Umbilical cord (tissue), 2 donors: ENCODE measurements at places on chromosomes 7 and 10.

- DNase-seq, result no peak
These were observed 111.6 kb upstream of the MEOX2 start for GRCh38 chr7:15798081-15798480.

DNA sequence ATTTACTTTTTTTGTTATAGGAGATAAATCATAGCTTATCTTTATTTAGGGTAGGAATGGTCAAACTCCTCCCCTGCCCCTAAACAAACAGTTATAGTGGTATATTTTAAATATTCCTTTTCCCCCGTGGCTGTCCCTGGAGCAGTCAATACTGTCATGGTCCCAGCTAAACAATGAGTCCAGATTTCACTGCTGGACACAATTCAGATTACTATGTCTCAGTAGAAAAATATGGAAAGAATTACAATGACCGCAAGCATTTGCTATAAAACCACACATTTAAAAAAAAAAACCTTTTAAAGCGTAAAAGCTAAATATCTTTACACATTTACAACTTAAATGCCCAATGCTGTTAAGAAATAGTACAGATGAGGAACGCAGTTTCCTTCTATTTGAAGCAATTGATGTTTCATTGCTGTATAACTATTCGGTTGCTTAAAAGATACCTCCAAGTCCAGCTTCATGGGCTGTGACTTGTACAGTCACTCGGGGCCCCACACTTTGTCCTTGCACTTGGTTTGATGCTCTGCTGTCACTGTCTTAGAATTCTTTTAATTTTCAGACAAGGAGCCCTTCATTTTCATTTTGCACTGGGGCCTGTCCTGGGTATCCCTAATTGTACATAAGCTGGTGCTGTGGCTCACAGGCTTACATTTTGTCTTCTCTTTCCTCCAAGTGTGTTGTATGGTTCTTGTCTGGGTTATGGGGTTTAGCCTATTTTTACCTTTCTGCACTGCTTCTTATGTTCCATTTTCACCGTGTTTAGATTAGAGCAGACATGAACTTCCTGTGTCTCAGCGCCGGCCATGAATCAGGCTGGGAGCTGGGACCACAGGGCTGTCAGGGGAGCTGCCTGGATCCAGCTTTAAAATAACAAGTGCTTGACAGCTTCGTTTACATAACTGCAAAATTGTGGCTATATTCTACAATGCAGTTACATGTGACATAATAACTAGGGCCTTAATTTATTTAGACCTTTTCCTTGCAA is 530.2 kb upstream of the FZD8 start:
- DNase-seq, result peak; percentile 51

DNA sequence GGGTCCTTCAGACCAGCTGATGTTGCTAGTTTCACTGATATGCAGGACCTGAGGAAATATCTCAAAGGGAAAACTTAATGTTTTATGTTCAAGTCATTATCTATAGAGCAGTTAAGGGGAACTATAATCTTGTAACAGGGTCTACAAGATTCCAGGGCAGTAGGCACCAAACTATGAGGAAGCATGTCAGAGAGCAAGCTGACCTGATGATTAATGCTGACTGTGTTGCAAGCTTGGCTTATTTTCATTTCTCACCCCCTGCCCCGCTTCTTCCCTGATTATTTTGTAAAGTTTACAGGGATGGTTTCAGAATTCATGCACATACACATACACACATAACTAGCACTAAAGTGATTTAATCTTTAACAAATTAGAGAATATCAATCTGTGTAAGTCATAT is 84.3 kb upstream of the CACNA2D1 start:
- no peak for DNase-seq

DNA sequence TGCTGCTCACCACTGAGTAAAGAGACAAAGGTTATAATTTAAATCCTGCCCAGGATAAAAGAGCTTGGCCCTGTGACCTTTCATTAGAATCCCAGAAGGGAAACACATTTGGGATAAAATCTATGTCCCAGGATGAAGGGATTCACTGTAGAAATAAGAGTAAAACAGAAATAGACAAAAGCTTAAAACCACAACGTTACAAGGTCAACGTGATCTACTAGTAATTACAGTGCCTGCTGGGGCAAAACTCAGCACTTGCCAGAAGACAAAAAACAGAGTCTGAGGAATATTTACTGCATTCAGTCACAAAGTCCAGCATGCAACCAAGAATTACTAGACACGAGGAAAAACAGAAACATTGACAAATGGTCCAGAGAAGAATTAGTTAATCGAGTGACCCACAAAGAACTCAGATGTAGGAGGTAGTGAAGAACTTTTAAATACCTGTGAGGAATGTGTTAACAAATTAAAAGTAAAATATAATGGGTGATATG is 982.3 kb downstream of the GATA3 start:
- no peak for DNase-seq

DNA sequence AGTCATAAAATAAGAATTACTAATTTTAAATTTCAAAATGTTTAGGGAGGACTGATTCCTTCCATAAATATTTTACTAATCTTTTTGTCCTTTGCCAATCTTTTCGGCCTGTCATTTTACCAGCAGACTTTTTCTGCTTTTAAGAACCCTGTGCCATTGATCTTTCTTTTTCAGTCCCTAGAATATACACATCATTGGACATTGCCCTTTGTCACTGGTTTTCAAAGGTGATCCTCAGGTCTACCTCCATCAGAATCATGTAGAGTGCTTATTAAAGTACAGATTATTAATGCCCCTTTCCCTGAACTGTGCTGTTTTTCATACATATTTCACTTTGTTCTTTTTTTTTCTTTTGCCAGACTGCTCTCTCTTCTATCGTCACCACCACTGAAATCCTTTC is 43.8 kb downstream of the SHOC2 start:
- DNase-seq, result no peak

GRCh38 chr10:123446449-123447156 is 219.6 kb upstream of the GPR26 start:
- DNase-seq, result no peak

- no peak for DNase-seq
These were observed 30.1 kb downstream of the DENND11 start for GRCh38 chr7:141671705-141672496.

GRCh38 chr10:73920089-73920488 is 9.2 kb downstream of the PLAU start:
- peak; percentile 84 for DNase-seq

- no peak for DNase-seq
These were observed 566 bp downstream of the ASNS start for GRCh38 chr7:97871659-97872024.

DNA sequence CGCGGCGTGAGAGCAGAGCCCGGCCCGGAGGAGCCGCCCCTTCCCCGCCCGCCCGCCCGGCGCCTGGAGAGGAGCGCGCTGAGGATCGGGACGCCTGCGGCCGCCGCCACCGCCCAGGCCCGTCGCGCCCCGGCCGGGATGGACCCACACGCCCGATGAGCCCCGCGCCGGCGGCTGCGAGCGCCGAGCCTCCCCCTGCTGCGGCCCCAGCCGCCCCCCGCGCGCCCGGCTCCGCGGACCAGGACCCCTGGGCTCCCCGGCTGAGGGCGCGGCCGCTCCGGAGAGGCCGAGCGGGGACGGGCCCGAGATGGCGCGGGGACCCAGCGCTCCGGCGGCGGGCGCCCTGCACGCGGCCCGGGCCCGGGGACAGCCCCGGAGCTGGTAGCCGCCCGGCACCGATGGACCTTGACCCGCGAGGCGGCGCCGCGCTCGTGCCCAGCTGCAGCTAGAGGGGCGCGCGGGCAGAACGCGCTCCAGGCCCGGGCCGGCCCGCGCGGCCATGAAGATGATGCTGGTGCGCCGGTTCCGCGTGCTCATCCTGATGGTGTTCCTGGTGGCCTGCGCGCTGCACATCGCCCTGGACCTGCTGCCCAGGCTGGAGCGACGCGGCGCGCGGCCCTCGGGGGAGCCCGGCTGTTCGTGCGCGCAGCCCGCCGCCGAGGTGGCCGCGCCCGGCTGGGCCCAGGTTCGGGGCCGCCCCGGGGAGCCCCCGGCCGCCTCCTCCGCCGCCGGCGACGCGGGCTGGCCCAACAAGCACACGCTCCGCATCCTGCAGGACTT is 520 bp downstream of the FAM20C start:
- no peak for DNase-seq

DNA sequence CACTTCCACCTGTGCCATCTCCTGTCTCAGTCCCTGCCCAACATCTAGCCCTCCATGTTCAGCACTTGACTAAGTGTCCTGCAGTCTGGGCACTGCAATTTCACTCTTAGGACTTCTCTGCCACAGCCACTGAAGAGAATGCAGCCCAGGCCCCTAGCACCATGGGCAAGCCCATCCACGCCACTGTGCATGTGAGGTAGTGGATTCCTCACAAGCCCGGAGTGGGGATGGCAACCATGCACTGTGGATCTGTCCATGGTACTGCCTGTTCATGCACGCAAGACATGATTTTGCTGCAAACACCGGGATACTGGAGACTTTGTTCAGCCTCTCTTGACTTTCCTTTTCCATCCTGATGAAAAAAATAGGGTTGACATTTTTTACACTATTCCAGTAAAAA is 12.3 kb downstream of the DDC start:
- DNase-seq, result peak; percentile 38

DNA sequence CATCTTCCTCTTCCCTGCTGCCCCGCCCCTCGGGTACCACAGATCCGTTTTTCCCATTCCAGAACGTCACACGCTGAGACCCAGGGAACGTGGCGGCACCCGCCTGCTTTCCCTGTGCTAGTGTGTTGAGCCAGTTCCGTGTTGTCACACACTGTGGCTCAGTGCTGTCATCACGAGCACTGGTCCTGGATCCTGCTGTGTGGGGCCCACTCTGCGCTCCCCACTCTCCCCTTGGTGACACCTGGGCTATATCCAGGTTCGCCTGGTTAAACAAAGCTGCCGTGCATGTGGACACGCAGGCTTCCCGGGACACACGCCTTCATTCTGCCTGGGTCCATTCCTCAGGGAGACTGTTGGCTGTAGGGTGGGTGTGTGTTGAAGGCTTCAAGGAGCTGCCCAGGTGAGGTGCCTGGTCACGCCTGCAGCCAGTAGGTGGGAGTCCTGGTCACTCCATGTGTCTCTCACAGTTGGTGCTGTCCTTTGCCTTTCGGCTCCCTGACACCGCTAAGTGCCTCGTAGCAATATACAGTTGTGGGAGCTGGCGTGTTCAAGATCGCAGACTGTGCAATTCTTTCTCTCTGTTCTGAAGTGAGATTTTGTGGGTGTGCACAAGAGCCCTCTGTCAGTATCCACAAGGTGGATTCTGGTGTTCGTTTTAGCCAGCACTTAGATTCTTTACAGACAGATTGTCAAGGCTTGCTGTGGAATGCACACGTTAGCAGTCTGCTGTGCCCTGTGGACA is 88.6 kb downstream of the INPP5A start:
- peak; percentile 45 for DNase-seq

GRCh38 chr10:91220194-91220953 is at the start of gene PCGF5:
PCGF5 (plus strand) TSS chr10:91220663; CDS start chr10:91222872, 2,209 bp downstream.
- peak; percentile 86 for DNase-seq

- DNase-seq, result no peak
These were observed 173.9 kb downstream of the FOXP2 start for GRCh38 chr7:114588506-114588905.

DNA sequence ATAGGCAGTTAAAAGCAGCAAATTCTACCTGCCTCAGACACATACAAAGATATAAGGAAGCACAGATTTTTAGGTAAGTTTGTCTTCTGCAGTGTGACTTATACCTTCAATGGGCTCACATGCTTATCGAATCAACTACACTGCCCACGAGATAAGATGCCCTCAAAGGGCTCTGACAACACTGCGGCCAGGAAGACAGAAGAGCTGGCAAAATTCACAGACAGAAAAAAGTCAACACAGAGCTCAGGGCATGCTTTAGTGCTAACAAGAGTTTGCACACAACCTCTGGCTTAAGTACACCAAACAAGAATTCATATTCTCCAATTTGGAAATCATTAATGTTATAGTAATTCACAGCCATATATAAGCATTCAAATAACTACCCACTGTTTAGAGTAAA is 62.3 kb downstream of the LARP4B start:
- no peak for DNase-seq

DNA sequence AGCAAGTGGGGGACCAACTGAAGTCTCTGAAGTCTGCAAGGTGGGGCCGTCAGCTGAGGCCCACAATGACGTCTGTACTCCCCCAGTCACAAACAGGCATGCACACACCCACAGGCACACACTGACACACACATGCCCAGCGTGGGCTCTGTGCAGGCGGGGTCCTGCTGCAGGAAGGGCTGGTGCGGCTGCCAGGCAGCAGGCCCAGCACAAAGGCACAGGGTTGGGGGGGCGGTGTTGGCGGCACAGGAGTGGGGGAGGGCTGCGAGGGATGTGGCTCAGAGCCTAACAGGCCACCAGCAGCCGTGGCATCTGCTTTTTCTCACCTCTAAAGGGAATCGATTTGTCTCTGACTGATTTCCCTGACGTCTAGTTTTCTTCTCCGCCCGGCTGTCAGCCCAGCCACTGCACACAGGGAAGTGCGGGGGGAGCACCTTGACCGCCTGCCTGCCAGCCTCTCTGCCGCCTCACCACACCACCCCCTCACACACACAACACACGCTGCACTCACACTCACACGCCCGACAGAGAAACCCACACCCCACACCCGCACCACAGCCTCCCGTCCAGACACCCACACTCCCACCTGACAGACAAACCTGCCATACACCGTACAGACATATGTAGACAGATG is 43.5 kb upstream of the ZMIZ1 start:
- peak; percentile 46 for DNase-seq

DNA sequence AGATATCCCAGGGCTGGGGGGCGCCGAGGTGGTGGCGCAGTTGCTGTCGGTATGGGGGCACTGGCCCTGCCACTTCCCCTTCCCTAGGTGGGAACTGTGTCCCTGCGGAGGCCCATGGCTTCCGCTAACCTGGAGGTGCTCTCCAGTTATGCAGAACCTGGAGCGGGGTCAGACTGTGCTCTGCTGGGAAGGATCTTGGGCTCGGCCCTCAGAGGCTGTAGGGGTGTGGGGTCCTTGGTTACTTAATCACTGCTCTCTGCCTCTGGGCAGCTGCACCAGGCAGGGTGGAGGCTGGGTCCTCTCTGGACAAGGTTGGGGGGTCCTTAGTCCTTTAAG is 2.4 kb downstream of the BRI3 start:
- DNase-seq, result no peak

GRCh38 chr7:33487998-33488682 is 358.8 kb downstream of the BBS9 start:
- no peak for DNase-seq

GRCh38 chr10:113261611-113262091 is 291.2 kb upstream of the HABP2 start:
- no peak for DNase-seq

- DNase-seq, result no peak
These were observed 102.2 kb downstream of the GRM8 start for GRCh38 chr7:127150543-127150942.

- DNase-seq, result no peak
These were observed 28.9 kb downstream of the ZNF25 start for GRCh38 chr10:37947526-37947925.

GRCh38 chr10:1440897-1441296 is 296.4 kb downstream of the ADARB2 start:
- DNase-seq, result no peak

DNA sequence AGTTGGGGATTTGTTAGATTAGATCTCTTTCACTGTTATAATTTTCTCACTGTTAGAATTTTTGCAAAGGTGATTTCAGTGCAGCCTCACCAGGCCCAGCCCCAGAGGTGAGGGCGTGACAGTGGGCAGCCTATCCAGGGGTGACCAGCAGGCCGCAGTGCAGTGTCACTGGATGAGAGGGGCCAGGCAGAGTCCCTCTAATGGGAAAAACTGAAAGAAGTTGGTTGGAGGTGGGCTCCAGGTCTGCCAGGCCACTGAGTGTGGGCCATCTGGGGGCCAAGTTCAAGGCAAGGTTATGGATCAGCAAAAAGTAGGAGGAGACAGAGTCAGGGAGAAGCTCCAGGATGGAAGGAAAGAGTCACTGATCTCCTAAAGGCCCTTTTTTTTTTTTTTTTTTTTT is 90.5 kb upstream of the SDK1 start:
- DNase-seq, result no peak

GRCh38 chr10:4121502-4122380 is 336.7 kb upstream of the KLF6 start:
- DNase-seq, result no peak
